Activated CD4-positive, alpha-beta T cell treated with anti-CD3 and anti-CD28 coated beads for 1 hour (primary cell): ENCODE measurements at places on chromosomes 12 and 14.

GRCh38 chr12:95709152-95709551 is 81.4 kb downstream of the NTN4 start:
- no peak for DNase-seq

GRCh38 chr12:123269395-123269892 is 2.2 kb downstream of the CDK2AP1 start:
- no peak for DNase-seq

DNA sequence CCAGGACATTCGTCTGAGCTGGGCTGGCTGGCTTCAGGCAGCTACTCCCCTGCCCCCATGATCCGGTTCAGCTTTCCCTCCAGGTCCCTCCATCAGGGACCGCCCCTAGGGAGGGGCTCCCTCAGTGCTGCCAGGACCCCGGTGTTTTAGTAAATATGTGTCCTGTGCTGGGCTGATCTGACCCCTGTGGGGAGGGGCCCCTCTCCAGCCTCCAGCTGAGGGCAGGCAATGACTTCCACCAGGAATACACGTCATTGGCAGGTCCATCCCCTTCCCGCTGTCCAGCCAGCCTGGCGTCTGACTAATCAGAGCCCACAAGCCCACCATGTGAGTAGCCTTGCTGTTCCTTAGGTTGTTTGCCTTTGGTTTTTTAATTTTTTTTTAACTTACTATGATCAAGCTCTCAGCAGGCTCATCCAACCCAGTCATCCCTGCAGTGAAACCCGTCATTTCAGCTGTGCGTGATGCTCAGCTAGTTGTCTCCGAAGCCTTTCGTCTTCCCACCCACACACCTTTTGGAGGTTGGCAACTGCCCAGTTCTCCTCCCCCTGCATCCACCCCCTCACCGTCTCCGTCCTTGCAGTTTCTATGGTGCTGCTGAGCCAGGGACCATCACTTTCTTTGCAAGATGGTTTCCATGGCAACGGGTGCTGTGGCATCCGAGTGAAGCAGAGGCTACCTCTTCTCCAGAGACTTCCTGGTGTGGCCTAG is 16.0 kb upstream of the SERPINA4 start:
- no peak for DNase-seq

- no peak for DNase-seq
Measured at GRCh38 chr14:105861985-105862465, 335.6 kb downstream of the TMEM121 start.

- no peak for DNase-seq
Measured at GRCh38 chr14:77185093-77185465, 3.5 kb downstream of the TMEM63C start.

- DNase-seq = no peak
Measured at GRCh38 chr14:92888896-92889295, 34.1 kb upstream of the CHGA start.

DNA sequence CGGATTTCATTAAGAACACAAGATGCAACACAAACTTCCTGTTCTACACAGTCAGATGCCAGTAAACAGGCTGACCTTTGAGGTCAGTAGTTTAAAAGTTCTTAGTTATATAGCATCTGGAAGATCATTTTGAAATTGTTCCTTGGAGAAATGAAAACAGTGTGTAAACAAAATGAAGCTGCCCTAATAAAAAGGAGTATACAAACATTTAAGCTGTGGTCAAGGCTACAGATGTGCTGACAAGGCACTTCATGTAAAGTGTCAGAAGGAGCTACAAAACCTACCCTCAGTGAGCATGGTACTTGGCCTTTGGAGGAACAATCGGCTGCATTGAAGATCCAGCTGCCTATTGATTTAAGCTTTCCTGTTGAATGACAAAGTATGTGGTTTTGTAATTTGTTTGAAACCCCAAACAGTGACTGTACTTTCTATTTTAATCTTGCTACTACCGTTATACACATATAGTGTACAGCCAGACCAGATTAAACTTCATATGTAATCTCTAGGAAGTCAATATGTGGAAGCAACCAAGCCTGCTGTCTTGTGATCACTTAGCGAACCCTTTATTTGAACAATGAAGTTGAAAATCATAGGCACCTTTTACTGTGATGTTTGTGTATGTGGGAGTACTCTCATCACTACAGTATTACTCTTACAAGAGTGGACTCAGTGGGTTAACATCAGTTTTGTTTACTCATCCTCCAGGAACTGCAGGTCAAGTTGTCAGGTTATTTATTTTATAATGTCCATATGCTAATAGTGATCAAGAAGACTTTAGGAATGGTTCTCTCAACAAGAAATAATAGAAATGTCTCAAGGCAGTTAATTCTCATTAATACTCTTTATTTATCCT is 13.5 kb downstream of the PTGER2 start:
- DNase-seq = no peak

DNA sequence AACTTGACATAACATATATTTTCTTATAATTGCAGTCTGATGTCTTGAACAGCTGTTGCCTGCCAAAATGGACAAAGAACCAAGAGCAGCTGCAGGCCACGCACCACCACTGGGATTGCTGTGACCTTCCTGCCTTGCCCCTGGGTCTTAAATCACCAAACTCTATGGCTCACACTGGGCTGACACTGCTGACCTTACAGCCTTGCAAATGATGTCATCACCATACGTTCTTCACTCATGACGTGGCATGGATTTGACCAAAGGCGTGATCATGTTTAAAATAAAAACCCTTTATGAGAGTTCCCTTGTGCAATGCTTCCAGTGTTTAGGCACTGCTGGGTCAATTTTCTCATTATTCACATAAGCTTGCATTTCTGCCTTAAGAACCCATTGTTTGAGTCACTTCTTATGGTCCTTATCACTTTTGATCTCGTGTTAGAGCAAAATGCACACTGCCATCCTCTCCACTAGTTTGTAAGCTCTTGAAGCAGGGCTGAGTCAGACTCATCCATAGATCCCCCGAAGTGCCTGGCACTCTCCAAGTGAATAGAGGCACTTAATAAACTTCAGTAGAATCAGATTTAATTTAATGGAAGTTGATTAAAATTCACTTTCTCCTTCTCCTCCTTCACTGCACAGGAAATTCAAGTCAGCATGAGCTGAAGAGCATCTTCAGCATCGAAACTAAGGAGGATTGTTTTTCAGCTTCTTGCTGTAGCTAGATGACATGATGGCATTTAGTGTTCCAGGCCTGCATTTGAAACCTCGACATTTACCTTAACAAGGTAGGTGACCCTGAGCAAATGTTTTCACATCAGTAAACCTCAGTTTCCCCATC is 132.4 kb upstream of the PZP start:
- DNase-seq = no peak

DNA sequence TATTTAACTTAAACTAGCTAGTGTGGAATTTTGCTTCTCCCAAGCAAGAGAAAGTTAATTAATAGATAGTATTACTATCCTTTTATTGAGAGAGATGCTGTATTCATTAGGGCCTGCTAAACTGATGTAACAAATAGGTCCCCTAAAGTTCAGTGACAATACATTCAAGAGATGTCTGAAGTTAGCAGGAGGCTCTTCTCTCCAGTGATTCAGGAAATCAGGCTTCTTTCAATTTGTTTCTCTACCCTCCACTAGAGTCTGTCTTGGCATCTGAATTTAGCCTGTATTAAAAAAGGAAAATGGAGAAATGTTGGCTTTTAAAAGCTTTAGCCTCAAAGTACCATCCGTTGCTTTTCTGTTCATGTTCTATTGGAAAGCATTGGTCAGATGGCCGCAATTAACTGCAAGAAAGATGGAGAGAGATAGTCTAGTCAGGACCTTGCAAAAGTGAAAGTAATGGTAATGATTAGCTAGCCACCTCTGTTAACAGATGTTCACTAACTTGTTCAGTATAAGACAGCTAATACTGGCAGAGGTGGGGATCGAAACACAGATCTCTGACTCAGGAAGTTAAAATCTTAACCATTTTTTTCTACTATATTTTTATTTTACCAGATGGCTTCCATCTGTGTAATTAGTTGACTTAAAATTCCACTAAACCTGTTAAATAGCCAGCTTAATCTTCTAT is 786.8 kb downstream of the TMTC2 start:
- no peak for DNase-seq

DNA sequence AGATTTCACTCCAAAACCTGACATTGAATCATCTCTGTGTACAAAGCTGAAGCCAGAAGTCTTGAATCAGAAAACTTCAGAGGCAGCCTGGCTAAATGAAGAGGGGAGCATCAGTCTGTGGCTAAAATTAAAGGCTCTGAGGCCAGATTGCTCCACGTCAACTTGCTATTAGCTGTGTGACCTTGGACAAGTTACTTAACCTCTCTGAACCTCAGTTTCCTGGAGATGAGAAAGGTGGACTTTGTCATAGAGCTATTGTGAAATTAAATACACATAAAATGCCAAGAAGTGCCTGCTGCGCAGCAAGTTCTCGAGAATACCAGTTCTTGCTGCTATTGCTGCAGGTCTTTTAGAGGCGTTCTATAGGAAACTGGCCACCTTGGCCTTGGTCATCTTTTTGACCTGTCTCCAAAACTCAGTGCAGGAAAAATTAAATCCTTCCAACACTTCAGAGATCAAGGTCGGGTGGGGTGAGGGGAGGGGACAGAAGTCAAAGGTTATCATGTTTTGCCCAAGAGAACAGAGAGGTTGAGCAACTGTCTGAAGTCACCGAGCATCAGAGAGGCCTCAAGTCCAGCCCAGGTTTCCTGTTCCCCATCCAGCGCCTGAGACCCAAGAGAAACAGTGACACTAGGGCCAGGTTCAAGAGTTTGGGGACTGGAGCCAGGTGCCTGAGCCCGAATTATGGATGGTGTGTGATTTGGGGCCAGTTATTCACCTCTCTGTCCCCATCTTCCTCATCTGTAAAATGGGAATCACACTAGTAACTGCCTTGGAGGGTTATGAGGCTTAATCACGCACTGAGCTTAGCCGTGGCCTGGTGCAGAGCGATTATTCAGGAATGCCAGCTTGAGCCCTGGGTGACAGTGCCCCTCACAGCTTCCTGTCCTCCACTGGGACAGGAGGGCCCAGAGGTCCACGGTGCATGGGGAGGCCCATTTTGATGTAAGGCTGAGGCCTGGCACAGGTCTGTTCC is 1.1 kb downstream of the SERPINA1 start:
- no peak for DNase-seq

GRCh38 chr12:30696103-30696408 is 387 bp upstream of the IPO8 start:
- DNase-seq = no peak

- DNase-seq = no peak
Measured at GRCh38 chr12:51118706-51119105, 35.3 kb upstream of the CSRNP2 start.

GRCh38 chr12:130568041-130568440 is 148.1 kb downstream of the RIMBP2 start:
- no peak for DNase-seq

DNA sequence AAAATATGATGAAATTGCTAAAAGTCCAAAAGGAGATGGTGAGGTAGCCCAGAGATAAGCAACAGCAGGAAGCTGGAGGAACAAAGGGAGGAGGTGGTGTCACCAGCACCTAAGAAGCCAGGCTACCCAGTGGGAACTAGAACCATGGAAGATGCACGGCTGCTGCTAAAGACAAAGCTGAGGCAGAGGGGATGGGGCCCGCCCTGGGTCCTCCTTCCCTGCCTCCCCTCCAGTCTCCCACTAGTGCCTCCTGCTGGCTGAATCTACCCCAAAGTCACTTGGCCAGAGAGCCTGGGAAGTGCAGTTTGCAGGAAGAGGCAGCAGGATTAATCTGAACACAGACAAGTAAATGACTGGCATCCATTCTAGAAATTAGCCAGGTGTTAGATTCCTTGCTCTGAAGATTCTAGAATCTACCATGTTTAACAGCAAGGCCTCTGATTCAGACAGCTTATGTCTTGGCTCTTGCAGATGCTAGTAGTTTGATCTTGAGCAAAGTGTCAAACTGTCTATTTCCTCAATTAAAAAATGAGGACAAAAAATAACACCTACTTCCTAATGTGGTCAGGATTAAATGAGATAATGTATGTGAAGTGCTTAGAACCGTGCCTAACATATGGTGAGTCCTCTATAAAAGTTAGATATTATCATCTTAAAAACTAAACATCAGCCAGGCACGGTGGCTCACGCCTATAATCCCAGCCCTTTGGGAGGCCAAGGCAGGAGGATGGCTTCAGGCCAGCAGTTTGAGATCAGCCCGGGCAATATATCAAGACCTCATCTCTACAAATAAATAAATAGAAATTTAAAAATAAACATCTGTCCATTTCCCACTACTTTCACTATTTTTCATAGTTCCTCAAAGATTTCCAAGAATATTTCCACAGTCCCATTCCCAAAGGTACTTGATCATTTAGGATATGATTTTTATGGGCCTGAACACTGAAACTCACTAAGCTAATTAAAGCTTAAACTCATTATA is 5.8 kb upstream of the LRP10 start:
- DNase-seq = no peak
